ENCODE measurements at places on chromosomes 16 and 17.
A peak's percentile ranks its signal among the peaks of the same experiment; 100 is the strongest.

- no peak for DNase-seq
These were observed 675.6 kb upstream of the CDH8 start for GRCh38 chr16:62711797-62712196.

DNA sequence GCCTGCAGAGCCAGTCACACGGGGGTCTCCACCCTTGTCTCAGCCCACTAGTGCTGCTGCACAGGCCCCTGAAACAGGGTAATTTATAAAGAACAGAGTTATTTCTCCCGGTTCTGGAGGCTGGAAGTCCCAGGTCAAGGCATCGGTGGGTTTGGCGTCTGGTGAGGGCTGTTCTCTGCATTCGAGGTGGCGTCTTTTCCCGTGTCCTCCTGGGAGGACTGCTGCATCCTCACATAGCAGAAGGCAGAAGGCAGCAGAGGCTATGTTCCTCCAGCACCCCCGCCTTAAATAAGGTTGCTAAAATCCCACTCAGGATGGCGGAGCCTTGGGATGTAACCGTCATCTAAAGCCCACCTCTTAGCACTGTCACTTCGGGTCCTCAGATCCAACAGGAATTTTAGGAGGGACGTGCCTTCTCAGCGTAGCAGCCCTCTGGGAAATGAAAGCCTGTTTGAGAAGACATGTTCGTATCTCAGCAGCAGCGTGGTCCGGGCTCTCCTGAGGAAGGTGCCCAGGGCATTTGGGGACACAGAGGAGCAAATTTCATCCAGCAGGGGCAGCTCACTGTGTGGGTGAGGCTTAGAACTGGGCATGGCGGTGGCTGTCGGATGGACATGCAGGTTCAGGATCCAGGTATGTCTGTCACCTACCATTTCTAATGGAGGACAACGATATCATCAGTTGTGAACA lies 221.6 kb upstream of the CHMP6 start:
- DNase-seq: no peak

DNA sequence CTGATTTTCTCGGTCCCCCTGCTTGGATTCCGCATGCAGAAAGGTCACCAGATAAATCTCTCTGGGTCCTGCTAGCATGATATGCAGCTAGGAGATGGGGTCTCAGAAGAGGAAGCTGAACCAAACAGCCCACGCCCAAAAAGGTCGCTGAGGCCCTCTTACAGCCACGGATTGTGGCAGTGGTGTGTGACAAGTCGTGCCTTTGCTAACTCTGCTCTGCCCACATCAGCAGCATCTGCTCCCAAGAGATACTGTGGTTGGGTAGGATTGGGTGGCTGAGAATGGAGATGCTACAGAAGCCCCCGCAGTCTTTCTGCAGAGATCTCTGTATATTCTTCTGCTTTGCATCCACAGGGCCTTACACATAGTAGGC lies 15.2 kb upstream of the SKAP1 start:
- DNase-seq: no peak

GRCh38 chr17:5110816-5111215 lies 862 bp downstream of the ZNF232 start:
- no peak for DNase-seq

DNA sequence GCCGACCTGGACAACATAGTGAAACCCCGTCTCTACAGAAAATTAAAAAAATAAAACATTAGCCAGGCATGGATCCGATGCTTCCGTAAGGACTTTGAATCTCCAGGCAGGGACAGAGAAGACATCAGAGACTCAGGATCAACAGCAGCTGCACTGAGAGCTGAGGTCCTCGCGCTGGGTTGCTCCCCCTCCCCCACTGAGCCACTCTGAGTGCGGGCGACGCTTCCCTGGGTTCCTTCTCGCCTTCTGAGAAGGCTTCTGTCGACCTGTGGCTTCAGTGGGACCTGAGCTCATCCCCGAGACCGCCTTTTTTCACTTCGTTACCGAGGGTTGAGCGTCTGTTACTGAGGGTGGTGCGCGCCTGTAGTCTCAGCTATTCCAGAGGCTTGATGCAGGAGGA lies 20.4 kb downstream of the ACTG1 start:
- DNase-seq: no peak

GRCh38 chr16:85168732-85169256 lies 56.5 kb upstream of the CIBAR2 start:
- peak; percentile 48 for DNase-seq

DNA sequence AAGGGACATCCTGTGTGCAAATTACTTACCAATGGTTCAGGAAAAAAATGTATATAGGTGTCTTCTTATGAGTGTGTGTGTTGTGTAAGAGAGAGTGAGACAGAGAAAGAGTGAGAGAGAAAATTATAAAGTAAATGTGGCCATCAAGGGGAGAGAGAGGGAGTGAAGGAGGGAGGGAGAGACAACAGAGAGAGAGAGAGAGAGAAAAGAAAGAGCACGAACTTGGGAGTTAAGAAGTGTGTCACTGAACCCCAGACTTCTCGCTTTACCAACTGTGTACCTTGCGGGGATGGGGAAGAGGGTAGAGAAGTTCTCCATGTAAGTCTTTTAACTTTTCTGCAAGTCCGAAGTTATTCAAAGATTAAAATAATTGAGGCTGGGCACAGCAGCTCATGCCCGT lies 28.8 kb upstream of the ARL4D start:
- DNase-seq: no peak

DNA sequence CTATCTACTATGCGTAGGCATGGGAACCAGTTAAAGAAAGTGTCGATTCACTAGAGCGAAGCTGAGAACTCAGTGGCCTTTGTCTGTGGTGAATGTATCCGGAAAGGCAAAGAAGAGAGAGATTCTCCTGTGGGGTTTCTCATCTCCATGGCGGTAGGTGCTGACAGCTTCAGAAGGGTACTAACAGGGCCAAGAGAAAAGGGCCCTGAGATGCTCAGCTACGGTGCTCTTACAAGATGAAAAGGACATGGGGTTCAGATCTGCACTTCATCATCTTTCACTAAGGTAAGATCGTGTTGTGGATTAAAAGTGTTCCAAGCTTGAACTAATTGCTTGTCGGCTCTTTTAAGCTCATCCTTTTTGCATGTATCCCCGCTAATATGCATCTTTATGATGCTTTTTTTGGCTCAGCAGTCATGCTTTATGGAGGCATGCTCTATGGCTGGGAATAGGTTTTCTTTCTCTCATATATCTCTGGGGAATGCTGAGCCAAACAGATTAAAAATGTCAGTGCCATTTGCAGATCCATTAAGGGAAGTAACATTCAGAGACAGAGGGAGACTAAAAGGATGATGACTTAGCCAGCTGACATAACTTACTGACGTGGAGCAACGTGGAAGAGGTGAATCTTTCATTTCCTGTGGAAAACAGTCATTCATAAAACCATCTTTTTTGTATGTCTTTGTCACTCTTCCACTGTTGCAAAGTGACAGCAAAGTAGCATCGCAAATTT lies 29.9 kb downstream of the KCNJ16 start:
- DNase-seq: no peak

- no peak for DNase-seq
These were observed 1378.8 kb upstream of the CDH8 start for GRCh38 chr16:63415014-63415413.

- no peak for DNase-seq
These were observed 6.5 kb downstream of the MT1X start for GRCh38 chr16:56688762-56689161.

DNA sequence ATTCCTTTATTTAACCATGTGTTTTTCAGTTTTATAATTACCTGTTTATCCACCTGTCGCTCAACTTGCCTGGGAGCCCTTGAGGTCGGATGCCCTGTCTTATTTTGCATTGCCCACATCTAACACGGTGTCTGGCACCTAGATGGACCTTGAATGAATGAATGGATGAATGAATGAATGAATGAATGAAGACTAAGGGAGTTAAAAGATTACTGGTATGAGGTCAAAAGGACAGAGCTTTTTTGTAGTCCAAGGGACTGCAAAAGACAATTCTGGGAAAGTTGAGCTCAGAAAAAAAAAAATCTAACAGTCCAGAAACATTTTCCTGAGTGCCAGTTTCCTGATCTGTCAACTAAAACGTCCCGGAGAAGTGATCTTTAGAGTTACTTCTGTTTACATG lies 244.6 kb upstream of the MYOCD start:
- DNase-seq: no peak

GRCh38 chr17:4362141-4362540 lies 4.3 kb downstream of the UBE2G1 start:
- no peak for DNase-seq

DNA sequence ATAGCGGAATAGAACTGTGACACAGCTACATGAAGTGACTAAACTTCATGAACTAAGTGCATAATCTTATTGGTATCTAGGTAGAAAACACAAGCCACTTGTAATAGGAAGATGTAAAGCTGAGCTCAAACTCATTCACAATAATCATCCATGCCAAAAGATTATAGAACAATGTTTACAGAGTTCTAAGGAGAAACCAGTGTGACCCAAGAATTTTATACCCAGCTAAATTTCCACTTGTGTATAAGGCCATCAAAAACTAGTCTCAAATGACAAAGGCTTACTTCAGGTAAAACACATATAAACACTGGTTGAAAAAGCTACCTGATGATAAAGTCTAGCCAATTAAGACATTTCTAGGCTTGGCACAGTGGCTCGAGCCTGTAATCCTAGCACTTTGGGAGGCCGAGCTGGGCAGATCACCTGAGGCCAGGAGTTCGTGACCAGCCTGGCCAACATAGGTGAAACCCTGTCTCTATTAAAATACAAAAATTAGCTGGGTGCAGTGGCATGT lies 16.9 kb upstream of the CPD start:
- DNase-seq: no peak

DNA sequence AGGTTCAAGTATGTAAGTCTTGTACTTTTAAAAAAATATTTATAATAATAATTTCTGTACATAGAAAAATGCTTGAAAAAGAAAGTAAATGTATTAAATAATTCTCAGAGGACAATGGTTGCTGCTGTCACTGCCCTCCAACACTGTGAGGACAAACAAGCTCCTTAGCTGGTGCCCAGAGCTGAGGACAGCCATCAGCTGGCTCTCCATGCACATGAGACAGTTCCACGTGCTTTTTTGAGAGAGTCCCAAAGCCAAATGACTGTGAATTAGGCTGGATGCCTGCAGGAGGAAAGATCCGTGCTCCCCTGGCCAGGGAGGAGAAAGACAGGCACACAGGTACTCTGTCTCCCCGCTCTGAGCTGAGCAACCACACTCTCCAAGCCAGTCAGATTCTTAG lies 115.5 kb upstream of the IRX5 start:
- no peak for DNase-seq

DNA sequence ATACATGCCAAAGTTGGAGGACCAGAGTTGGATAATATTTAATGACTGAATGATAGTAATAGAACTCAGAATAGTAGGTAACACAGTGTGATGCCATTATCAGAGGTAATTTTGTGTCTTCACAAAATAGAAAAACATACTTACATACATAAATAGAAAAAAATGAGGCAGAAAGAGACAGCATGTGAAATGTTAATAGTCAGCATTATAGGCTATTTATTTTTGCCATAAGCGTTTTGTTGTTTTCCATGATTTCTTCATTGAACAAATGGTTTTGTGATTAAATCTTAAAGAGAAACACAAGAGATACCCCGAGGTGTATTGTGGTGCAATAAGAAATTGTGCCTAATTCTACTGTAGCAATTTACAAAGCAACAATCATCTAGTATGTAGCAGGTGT lies 626.3 kb downstream of the KCNJ2 start:
- no peak for DNase-seq

DNA sequence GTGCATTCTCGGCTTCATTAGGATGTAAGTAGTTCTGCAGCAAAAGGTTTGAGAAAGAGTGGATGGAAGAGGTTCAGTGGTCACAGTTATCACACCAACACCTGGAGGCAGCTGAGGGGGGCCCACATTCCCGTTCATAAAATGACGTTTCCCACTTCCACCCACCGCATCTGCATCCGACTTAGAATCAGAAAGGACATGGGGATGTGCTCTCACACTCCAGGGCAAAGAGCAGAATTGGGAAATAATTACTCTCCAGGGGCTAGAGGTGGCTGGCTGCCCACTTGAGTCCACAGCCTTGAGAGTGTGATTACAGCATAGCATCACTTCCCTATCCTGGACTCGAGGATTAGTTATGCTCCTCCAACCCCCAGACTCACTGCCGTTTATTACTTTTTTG lies 122.0 kb downstream of the CPPED1 start:
- no peak for DNase-seq
